ENCODE measurements at places on chromosomes 2 and 18.

DNA sequence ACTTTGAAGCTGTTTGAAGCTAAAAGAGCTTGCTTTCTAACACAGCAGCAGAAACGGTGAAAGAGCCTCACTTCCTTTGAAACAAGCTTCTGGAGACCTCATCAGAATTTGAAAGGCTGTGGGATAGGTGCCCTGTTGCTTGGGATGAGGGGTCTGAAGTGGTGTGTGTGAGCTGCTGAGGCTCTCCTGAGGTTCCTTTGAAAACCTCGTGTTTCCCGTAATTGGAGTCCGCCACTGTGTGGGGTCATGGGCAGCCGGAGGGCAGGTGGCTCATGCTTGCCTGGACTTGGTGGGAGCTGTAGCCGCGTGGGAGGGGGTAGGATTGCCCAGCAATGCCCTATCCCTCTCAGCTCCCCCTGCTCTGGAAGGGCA, 34.4 kb downstream of the CABLES1 start:
- DNase-seq: no peak

DNA sequence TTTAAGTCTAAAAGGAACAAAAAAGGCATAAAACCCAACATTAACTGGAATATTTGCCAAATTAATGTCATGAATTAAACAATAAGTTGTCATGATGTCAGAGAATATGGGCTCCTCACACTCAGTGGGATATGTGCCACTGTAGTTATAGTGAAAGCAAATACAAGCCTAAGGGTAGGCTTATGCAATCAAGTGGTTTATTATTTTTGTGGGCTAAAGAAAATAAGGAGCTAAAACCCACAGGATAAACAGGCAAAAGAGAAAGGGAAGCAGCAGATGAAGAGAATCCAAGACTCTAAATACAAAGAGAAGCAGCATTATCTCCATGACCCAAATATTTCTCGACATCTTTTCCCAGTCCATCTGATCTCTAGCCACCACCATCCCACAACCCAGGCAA, 17.5 kb downstream of the YWHAQ start:
- no peak for DNase-seq

- no peak for DNase-seq
Observed at GRCh38 chr18:13987956-13988355, 72.6 kb upstream of the MC2R start.

GRCh38 chr18:28995319-28995718, 818.4 kb upstream of the CDH2 start:
- no peak for DNase-seq

- no peak for DNase-seq
Observed at GRCh38 chr2:178279142-178279541, 84.8 kb downstream of the OSBPL6 start.

All from NCI-H1694 (cell line).